ENCODE measurements at places on chromosomes 1 and 21. TPM values are rescaled to one million over a fixed set of nuclear protein-coding genes. Genes with fewer than 3 reads are reported as not detected.
A peak's percentile ranks its signal among the peaks of the same experiment; 100 is the strongest.

GRCh38 chr1:185431612-185432011, 114.6 kb upstream of the IVNS1ABP start:
- no peaks in the 10 kb centered on the region for H3K36me3 ChIP-seq
- peaks cover 2% of the 10 kb centered on the region for H3K27me3 ChIP-seq
- no peak for DNase-seq
- no peak overlapping the region for H3K4me3 ChIP-seq
- H3K4me1 ChIP-seq, result no peaks in the 10 kb centered on the region
- no peak overlapping the region for H3K27ac ChIP-seq

DNA sequence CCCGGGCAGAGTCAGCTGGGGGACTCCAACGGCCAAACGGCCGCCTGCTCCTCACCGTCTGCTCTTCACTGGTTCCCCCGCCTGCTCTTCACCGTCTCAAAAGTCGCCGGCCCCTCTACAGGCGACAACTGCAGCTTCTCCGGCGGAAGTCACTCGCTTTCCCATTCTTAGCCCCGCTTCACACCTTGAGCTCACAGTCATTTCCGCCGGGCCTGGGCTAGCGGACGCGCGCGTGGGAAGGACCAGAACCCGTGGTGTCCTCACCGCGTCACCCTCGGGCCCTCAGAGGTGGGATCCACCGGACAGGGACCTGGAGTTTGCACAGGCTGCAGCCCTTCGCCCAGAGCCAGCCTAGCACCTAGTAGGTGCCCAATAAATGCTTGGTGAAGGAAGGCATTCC, 27.9 kb upstream of the HJV start:
- H3K4me1 ChIP-seq, result no peaks in the 10 kb centered on the region
- H3K27ac ChIP-seq, result no peak overlapping the region
- no peak for DNase-seq
- no peaks in the 10 kb centered on the region for H3K27me3 ChIP-seq
- no peak overlapping the region for H3K4me3 ChIP-seq

The MTR gene
- 31.0 TPM for total RNA-seq

The NEXN gene
- 5.2 TPM for total RNA-seq

The TRAF3IP3 gene
- total RNA-seq, result not detected

The KCNA2 gene
- under 0.01 TPM for total RNA-seq

The ADAMTS1 gene
- 116 TPM for total RNA-seq

DNA sequence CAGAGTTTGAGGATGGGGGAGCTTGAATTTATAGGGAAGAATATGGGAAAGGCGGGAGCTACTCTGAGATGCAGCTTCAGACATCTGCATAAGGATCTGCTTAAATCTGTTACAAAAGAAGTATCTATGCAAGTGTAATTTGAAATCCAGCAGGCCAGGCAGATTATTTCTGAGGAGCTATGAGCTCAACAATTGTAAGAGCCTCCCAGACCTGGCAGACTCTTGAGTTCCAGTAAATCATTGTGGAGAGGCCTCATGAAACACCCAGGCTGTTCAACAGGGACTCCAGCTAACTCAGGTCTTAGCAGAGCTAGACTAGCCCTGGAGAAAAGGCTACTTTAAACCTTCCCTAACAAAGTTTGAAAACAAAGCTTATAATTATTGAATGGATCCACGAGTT, 647.5 kb upstream of the CHRM3 start:
- H3K36me3 ChIP-seq, result no peaks in the 10 kb centered on the region
- no peak overlapping the region for H3K27ac ChIP-seq
- H3K4me3 ChIP-seq, result no peak overlapping the region
- H3K4me1 ChIP-seq, result no peaks in the 10 kb centered on the region
- H3K27me3 ChIP-seq, result no peaks in the 10 kb centered on the region

- peaks cover 9% of the 10 kb centered on the region for H3K27me3 ChIP-seq
- no peaks in the 10 kb centered on the region for H3K4me1 ChIP-seq
- H3K27ac ChIP-seq, result no peak overlapping the region
Measured at GRCh38 chr21:38428211-38428610, 70.1 kb downstream of the ERG start.

- no peaks in the 10 kb centered on the region for H3K4me1 ChIP-seq
- no peak for DNase-seq
- H3K27me3 ChIP-seq, result no peaks in the 10 kb centered on the region
- H3K4me3 ChIP-seq, result no peak overlapping the region
- H3K36me3 ChIP-seq, result no peaks in the 10 kb centered on the region
Measured at GRCh38 chr1:111965781-111966443, 23.6 kb downstream of the KCND3 start.

- H3K4me1 ChIP-seq, result peaks cover 4% of the 10 kb centered on the region
- no peak within 1 kb of the TSS for H3K27ac ChIP-seq
- peaks cover 95% of the 10 kb centered on the region for H3K27me3 ChIP-seq
- no peak for DNase-seq
- peak within 1 kb of the TSS; percentile 13 for H3K4me3 ChIP-seq
- H3K36me3 ChIP-seq, result no peaks in the 10 kb centered on the region
Measured at GRCh38 chr1:156860628-156861423, at the start of gene NTRK1. Gene NTRK1 (plus strand): TSS chr1:156860865. CDS start chr1:156860935, 70 bp downstream.

All from IMR-90 (cell line).